ENCODE measurements at places on chromosomes 2 and 18. TPM values are rescaled to one million over a fixed set of nuclear protein-coding genes. Genes with fewer than 3 reads are reported as not detected.

The SRSF7 gene
- 35.4 TPM for total RNA-seq

The CFC1 gene
- not detected for total RNA-seq

The C2orf78 gene
- total RNA-seq, result not detected

The PROKR1 gene
- total RNA-seq, result not detected

The KHK gene
- total RNA-seq, result 0.12 TPM

Measured in pericardium fibroblast (primary cell).